ENCODE measurements at places on chromosomes 7 and 10. TPM values are rescaled to one million over a fixed set of nuclear protein-coding genes. Genes with fewer than 3 reads are reported as not detected.

DNA sequence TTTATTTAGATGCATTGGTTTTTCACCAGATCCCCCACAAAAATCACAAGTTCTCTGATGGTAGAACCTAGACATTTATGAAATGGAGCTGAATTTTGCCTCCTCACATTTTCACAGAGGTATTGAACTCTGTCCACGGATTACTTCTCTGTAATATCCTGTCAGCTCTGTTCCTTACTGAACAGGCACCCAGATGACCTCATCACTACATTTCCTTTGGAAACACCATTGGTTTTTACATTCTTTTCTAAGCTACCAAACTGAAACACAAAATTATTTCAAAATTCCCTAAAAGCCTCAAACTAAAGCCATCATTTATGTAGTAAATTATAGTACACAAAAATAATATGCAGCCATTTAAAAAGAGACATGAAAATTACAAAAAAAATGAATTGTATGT, 98.3 kb upstream of the KCNIP2 start:
- DNase-seq = no peak

- no peak for DNase-seq
Measured at GRCh38 chr7:37084303-37084702, 360.0 kb upstream of the AOAH start.

Gene TCAF2
- total RNA-seq = 4.7 TPM

DNA sequence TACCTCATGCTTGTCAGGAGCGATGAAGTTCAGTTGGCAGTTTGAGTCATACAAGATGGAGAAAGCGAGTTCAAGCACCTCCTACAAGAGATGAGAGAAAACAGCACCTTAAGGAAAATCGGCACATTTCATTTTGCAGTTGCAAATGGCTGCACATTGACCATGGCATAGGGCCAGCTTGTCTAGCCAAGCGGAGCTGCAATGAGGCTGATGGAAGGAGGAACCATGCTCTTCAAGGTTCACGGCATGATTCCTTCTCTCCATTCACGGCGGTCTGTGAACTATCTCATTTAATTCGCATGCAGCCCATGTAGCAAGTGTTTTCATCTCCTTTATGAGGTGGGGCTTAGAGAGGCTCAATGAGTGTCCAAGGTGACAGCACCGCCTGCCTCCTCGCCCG, 137.4 kb upstream of the AOAH start:
- no peak for DNase-seq

Gene PON1
- total RNA-seq = not detected

Gene PIK3AP1
- total RNA-seq = 7.1 TPM

Gene THSD7A
- total RNA-seq = 16.5 TPM

- DNase-seq = no peak
Measured at GRCh38 chr7:90723866-90724265, 127.7 kb downstream of the CDK14 start.

DNA sequence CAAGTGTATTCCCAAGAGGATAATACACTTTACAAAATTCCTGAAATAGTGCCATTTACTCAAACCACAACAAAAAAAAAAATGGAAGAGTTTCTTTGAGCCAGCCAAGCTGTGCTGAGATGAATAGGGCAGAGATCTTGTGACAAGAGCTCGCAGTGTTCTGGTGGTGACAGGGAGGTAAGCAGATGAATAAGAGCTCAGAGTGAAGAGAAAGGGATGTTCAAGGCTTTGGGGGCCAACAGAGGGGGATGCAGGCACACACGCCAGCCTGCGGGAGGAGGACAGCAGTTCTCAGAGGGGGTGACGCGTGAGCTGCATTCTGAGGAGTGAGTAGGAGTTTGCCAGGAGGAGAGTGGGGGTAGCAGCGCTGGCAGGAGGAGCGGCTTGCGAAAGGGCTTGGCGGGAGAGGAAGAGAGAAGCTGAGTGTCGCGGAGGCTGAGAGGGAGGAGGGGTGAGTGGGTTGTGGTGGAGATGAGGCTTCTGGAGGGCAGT, 194.4 kb upstream of the IMMP2L start:
- DNase-seq = peak; percentile 36

- DNase-seq = no peak
Measured at GRCh38 chr7:82778021-82778420, 334.4 kb upstream of the CACNA2D1 start.

DNA sequence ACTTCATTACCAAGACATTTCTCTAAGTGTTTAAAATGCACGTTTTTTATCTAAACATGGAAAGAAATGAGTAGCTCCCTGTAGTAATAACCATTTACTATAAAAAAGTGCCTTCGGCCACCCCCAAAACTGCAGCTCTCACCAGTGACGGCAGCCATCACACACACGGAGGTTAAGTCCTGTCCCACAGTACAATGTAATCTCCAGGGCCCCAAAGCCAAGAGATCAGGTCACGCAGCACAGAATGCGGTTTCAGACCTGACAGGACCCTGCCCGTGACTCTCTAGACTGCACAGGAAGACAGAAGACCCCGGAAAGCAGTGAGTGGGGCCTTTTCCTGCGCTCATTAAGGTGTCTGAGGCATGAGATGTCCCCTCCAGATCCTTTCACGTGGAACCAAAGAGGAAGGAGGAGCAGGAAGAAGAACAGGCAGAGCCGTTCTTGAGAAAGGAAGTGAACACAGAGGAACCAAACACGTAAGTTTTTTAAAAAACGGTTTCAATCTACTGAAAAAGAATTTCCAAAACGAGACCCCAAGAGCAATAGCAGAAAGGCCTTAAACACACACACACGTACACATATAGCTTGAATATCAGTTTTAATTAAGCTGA, 125.7 kb downstream of the ZMYND11 start:
- no peak for DNase-seq

DNA sequence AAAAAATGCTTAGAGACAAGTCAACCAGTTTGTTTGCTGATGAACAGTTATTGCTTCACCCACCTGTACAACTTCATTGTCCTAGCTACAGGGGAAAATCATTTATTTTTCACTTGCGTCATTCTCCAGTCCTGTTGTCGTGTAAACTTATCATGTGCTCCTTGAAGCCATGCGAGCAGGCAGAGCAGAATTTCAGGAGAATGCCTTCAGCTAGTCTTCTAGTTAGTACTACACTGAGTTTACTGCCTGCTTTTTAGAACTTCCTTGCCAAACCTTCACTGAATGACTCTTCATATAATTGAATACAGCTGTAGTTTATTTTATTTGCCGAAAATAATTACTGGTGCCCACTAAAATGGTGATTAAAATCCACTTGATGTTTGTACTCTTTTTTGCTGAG, 15.6 kb downstream of the RPA3 start:
- no peak for DNase-seq

DNA sequence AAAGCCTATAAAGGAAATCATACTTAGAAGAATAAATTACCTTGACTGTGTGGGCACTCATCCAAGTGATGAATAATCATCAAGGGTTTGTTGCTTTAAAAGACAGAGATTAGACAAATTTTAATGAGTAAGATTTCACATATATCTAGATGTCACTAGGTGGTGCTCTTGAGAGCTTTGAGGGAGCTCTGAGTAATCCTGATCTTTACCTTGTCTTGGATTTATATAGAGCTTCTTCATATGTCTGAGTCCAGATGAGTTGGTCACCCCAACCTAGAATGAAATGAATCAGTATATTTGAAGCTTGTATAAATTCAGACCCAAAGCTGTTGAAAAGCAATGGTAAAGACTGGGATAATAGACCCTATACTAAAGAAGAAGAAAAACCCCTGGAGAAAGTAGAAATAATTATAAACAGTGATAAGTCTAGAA, 3.7 kb downstream of the AGR2 start:
- no peak for DNase-seq

DNA sequence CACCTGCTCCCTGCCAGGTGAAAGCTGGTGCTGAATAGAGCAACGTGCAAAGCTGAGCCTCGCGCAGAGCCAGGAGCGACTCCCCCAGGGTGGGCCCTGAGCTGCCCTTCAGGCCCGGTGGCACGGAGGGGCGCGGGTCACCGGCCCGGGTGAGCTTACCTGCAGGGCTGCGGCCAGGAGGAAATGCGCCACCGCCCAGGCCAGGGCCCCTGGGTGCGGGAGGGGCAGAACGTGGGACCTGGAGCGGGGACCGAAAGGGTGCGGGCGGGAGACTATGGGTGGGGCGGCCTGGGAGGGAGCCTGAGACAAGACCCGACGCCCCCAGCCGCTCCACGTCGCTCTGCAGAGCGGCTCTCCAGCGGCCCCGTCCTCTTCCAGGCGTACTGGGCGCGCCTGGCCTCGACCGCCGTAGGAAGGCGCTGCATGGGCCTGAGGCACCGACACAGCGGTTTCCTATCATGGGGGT, 122.1 kb downstream of the BTAF1 start:
- DNase-seq = no peak

GRCh38 chr7:29019896-29020295, 61.8 kb upstream of the TRIL start:
- no peak for DNase-seq

GRCh38 chr10:6920072-6921019, 340.3 kb upstream of the PRKCQ start:
- DNase-seq = peak; percentile 49
